ENCODE measurements at places on chromosomes 13 and 19. TPM values are rescaled to one million over a fixed set of nuclear protein-coding genes. Genes with fewer than 3 reads are reported as not detected.

DNA sequence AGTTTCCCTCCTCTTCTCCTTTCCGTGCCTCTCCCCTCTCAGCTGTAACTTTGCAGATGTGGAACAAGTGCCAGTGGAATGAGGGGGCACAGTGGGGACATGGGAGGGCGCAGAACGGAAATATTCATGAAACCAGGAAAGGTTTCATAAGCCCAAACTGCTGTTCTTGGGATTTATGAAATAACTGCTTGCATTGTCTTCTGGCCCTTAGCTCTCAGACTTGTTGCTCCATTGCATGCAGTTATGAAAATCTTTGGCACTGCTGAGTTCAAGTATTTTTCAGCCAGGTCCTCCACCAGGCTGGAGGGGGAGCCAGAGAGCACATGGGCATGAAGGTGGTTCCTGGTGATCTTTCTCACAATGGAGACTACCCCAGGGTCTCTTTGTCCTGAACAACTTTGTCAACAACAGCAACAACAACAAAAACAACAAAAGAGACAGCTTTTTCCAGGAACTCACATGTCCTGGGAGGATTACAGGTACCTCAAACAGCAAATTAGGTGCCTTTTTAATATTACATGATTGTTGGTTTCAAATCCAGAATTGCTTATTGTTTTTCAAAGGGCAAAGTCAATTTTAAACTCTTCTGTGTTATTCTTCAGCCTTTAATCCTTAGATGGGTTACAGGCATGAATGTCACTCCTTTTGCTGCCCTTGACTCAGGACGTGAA is 1.5 kb downstream of the RGCC start:
- DNase-seq, result no peak

- no peak for DNase-seq
Observed at GRCh38 chr19:38444026-38444425, 10.5 kb downstream of the RYR1 start.

- DNase-seq, result no peak
Observed at GRCh38 chr19:512547-513365, 5.5 kb downstream of the TPGS1 start.

DNA sequence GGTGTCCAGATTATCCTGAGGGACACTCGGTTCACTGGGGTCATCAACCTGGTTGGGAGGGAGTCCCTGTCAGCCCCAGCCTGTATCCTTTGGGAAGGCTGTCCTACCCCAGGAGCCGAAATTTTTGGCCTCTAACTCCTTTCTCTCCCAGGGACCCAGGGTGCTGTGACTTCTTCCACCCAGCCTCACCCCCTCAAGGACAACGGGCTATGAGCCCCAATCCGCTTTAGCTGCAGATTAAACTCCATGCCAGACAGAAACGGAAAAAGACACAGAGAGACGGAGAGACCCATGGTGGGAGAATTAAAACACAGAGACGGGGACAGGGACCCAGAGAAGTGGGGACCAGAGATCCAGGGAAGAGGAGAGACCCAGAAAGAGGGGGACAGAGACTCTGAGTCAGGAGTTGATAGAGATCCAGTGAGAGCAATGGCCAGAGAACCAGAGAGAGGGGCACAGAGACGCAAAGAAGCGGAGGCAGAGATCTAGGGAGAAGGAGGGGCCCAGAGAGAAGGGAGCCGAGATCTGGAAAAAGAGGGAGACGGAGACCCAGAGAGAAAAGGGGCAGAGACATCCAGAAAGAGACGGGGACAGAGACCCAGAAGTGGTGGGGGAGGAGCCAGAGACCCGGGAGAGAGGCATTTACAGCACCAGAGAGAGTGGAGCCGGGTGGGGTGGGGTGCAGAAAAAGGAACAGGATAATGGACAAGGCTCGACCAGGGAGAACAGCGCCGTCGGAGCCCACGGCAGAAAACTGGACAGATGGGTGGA is 703 bp downstream of the SLC17A7 start:
- no peak for DNase-seq

The C1QTNF9B gene
- not detected for total RNA-seq

The PNMA8B gene
- total RNA-seq, result 0.29 TPM

DNA sequence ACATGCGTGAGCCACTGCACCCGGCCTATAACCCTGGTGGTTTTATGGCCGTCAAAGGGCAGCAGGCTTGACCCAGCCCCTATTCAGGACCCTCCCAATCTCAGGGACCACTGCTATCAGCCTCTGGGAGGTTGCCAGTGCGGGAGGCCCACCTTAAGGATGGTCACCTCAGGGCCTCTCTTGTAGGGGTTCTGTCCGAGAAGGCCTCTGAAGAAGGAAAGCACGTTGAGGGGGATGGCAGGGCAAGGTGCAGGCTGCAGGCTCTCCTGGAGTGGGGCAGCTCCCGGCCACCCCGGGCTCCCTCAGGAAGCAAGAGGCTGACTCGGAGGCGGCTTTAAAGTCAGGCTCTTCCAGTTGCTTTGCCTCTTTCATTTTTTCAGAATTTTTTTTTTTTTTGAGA is 6.0 kb upstream of the GRTP1 start:
- no peak for DNase-seq

- DNase-seq, result no peak
Observed at GRCh38 chr13:66171920-66172319, 1058.2 kb downstream of the PCDH9 start.

The OVOL3 gene
- not detected for total RNA-seq

- no peak for DNase-seq
Observed at GRCh38 chr13:76481738-76482137, 404.5 kb downstream of the KCTD12 start.

DNA sequence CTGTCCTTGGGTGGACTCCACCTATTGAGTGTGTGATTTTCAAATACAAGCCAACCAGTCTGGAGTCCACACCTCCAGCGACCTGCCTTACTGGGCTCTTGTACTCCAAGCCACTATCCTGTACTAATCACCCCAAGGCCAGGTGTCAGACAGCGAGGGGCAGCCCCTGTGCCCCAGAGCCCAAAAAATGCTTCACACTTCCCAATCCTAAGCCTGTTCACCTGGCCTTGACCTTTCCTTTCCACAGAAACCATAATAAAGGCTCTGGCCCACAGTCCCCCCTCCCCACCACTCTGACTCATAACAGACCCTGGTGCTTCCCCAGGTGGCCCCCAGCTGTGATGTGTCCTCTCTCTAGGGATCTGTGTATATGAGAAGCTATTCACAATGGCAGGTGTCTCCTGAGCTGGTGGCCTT is 3.9 kb downstream of the CD209 start:
- no peak for DNase-seq

DNA sequence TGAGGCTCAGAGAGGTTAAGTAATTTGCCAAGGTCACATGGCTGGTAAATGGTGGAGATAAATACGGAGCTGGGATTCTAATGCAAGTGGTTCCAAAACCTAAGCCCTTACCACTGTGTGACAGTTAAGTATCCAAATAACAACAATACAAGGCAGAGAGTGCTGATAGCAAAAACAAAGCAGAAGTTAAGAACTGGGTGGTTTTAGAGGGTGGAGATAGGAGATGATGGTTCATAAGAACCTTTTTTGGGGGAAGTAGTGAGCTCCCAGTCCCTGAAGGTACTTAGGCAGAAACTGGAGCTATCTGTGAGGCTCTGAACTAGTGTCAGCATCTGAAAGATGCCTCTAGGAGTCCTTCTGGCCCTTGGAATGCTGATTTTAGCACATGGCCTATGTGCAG is 56.2 kb upstream of the UBE2L5 start:
- DNase-seq, result no peak

DNA sequence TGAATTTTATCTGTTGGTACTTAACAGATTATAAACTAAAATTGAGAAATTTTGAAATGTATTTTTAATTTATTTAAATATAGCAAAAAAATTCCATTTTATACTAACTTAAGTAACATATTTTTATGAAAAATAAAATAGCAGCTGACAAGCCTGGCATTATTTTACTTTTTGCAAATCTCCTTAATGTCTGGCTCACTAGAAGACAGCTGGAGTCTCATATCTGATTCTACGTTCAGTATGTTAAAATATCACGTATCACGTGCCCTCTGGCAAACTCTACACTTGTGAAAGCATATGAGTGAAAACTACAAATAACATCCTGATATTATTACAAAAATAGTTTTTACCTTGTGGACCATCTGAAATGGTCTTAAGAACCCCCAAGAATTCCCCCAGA is 513.2 kb upstream of the NBEA start:
- DNase-seq, result no peak

The KLF2 gene
- 5.9 TPM for total RNA-seq

DNA sequence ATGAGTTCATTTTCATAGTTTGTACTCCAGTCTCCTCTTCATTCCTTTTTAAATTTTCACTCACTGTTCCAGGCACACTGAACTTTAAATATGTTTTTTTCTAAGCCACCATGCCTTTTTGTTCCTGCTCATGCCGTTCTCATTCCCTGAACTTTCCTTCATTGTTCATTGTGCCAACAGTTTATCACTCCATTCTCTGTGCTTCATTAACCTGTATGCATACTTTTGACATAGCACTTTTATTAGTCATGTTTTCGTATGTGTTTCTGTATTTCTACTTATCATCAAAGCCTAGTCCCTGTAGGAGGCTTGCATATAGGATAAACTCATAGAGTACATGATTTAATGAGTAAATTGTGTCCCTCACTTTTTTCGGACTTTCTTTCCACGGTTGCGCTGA is 65.3 kb downstream of the PCDH20 start:
- DNase-seq, result no peak

The DOCK9 gene
- total RNA-seq, result 419 TPM

DNA sequence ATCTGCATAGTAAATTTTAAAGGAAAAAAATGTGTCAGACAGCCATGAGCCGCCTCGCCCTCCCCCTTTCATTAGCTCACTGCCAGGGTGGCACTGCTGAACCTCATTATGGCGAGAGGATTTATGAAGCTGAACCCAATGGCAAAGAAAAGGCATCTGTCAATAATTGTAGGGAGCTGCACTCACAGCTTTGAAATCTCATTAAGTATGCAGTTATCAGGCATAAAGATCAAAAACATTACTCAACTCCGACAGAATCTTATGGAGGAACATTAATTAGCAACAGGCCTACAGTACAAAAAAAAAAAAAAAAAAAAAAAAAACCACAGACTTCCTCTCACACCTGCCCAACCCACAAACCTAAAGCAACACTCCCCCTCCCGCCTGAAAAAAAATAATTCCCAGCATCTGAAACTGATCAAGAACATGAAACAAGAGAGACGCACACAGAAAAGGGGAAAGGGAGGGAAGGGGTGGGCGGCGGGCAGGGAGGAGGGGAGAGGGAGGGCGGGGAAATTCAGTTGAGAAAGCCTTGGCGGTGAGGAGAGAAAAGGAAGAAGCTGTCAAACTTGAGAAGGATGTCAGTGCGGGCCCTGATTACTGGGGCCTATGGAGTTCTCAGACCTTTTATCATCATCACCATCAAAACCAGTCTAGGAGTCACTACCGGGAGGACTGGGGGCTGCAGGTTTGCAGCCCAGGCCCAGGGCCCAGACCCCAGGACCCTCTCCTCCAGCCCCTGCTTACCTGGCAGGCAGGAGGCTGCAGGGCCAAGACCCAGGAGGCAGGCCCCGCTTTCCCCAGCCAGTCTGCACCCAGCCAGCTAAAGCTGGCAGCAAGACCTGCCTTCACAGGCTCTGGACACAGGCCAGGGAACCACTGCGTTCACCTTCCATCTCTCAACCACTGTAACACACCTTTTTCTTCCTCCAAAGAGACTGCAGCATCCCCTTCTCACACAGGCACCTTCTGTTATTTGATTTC is 8.9 kb downstream of the TSHZ3 start:
- no peak for DNase-seq

GRCh38 chr13:46961719-46962118 is 64.9 kb upstream of the HTR2A start:
- no peak for DNase-seq

The MISP3 gene
- total RNA-seq, result 0.41 TPM

GRCh38 chr19:58353717-58354477 is 605 bp upstream of the A1BG start:
- no peak for DNase-seq

The DCT gene
- not detected for total RNA-seq

DNA sequence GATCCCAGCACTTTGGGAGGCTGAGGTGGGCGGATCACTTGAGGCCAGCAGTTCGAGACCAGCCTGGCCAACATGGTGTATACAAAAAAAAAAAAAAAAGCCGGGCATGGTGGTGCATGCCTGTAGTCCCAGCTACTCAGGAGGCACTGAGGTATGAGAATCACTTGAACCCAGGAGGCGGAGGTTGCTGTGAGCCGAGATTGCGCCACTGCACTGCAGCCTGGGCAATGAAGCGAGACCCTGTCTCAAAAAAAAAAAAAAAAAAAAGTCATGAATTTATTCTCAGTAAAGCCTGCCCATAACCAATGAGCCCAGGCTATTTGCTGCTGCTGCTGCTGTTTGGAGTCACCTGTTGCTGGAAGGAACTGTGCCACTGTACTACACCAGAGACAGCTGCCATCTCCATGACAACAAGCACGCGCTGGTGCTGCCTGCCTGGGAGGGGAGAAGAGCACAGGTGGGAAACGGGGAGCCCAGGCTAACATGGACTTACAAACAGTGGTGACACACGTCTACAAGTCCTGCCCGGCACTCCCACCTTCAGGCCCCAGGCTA is 11.3 kb downstream of the ZFR2 start:
- no peak for DNase-seq

DNA sequence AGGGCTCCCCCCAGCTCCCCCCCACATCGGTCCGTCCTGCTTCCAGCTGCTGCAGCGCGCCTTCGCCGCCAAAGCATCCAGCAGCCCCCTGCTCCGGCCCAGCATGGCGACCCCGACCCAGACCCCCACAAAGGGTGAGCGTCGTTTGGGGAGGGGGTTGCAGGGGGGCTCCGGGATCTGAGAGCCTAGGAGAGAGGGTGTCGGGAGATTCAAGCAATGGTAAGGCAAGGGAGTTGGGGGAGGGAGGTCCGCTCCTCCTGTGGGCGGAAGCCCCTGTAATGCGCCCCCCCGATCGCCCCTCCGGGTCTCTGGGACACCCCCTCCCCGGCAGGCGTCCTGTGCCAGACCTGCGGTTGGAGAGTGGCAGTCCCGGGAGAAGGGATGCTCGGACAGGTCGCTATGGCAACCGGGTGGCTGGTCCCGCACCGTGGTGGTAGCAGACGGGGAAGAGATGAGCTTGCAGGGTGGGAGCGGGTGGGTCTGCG is at the start of gene FXYD7:
TSS of gene FXYD7 (plus strand) at position 25 of the 485 bp plus-strand sequence. CDS start at position 104, 79 bp downstream.
- DNase-seq, result no peak

The OLFM4 gene
- not detected for total RNA-seq

DNA sequence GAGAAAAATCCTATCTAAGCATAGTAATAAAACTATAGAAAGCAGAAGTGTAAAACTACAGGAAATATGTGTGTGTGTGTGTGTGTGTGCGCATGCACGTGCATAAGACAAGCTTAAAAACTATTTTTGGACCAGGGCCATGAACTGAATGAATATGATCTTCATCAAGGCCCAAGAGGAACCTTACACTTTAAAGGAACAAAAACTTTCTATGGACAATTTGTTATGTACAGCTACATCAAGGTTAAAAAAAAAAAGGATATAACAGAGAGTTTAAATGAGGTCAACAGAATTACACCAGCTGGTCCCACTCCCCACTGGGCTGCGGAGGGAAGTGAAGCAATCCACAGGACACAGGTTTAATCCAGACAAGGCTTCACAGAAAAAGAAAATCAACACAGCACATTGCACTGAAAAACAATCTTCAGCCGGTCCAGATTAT is 151.1 kb downstream of the LHFPL6 start:
- no peak for DNase-seq

DNA sequence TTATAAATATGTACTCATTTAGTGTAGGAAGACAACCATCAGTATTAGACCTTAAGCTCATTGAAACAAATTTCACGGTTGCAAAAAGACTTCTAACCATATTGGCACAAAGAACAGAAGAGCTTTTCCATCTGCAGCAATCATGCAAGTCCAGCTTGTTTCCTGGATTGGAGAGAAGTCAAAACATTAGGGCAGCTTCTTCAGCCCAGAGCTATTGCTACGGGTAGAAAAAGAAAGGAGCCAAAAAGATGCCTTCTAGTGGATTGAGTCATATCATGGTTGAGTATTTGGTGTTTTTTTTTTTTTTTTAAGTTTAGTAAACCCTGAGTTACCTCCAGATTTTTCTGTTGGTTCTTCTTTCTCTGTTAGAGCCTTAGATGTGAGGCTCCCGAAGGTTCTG is 99.8 kb downstream of the WDFY2 start:
- DNase-seq, result no peak
